ENCODE measurements at places on chromosomes 1 and 21.

GRCh38 chr1:156898971-156899664 is 5.6 kb downstream of the PEAR1 start:
- no peak for DNase-seq

- no peak for DNase-seq
These were observed 14.9 kb downstream of the CDA start for GRCh38 chr1:20603504-20604464.

DNA sequence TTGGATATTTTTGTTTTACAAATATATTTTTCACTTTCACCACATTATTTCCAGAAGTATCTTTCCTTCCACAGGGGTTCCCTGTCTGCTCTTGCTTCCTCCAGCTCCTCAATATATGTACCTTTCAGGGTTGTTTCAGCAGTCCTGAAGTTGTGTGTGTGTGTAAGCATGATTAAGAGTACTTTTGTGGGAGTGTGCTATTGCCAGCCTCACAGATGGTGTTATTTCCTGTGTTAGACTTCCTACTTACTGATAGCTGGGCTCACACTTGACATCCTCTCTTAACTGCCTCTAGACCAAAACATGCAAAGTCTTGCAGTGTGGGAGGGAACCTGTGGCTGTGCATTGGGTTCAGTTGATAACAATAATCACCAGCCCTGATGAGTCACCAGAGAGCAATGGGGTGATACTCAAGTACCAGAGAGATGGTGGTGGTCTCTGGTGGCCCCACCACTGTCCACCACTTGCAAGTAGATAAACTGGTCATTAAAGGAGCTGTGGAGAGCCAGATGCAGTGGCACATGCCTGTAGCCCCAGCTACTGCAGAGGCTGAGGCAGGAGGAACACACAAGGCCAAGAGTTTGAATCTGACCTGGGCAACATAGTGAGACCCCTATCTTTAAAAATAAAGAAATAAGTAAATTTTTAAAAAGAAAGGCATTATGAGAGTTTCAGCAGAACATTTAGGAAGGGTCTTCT is 126.7 kb downstream of the NR5A2 start:
- peak; percentile 22 for DNase-seq

- no peak for DNase-seq
These were observed 63.0 kb upstream of the RGS1 start for GRCh38 chr1:192512426-192513162.

DNA sequence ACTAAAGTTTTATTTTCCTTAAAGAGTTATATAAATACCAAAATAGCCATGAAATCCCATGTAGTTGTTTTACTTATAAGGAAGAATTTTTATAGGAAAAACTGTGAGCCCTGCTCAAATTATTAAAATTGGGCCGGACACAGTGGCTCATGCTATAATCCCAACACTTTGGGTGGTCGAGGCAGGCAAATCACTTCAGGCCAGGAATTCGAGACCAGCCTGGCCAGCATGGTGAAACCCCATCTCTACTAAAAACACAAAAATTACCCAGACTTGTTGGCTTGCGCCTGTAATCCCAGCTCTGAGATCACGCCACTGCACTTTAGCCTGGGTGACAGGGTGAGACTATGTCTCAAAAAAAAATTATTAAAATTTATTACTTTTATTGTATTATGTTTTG is 149.3 kb downstream of the MRPL39 start:
- no peak for DNase-seq

- DNase-seq, result no peak
These were observed 25.3 kb downstream of the CACNA1E start for GRCh38 chr1:181508486-181509165.

DNA sequence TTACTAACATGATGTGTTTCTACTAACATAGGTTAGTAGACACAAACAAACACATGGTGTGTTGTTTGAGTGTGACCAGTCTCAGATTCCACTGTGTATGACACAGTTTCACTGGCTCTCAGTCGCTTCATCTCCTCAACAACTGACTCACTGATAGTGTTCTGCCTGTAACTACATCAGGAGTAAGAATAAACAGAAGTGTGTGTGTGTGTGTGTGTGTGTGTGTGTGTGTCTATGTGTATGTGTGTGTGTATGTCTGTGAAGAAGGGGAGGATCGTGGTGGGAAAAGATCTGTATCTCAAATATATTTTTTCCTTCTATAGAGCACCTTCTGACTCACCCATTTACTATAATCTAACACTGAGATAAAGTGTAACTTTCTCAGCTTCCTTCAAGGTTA is 391.0 kb downstream of the PTPRC start:
- DNase-seq, result no peak

DNA sequence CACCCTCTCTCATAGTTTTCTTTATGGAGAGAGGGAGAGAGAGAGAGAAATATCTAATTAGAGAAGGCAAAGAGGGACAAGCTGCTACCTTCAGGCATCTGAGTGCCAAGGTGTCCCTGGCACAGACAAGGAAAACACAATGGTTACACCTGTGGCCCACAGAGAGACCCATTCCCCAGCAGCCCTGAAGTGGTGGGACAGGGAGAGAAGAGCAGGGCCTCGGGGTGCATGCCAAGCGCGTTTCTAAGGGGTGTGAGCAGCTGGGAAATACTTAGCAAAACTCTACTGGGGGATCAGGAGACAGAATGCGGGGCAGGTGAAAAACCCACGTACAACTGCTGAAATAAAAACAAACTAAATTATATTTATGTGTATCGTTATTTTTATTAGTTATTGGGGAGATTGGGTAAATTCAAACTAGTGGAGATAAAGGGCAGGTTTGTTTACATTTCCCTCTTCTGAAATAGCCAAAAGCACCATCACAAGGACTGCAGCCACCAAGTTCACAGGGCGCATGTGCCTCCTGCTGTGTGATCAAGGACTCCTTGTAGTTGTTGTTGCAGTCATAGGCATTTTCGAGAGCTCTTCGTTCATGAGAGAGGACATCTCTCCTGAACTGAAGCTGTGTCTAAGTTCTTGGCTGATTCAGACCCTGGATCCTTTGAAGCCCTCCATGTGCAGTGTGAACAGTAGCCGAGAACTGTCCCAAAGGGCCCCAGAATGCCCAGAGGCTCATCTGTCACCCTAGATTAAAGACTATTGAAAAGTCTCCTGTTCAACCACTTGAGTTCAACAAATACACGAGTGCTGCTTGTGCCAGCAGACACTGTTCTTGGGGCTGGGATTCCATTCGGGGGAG is 737 bp upstream of the SERPINC1 start:
- DNase-seq, result no peak

- no peak for DNase-seq
These were observed 116.8 kb upstream of the WNT4 start for GRCh38 chr1:22259551-22260282.

GRCh38 chr1:55317673-55318072 is 102.5 kb upstream of the USP24 start:
- no peak for DNase-seq

DNA sequence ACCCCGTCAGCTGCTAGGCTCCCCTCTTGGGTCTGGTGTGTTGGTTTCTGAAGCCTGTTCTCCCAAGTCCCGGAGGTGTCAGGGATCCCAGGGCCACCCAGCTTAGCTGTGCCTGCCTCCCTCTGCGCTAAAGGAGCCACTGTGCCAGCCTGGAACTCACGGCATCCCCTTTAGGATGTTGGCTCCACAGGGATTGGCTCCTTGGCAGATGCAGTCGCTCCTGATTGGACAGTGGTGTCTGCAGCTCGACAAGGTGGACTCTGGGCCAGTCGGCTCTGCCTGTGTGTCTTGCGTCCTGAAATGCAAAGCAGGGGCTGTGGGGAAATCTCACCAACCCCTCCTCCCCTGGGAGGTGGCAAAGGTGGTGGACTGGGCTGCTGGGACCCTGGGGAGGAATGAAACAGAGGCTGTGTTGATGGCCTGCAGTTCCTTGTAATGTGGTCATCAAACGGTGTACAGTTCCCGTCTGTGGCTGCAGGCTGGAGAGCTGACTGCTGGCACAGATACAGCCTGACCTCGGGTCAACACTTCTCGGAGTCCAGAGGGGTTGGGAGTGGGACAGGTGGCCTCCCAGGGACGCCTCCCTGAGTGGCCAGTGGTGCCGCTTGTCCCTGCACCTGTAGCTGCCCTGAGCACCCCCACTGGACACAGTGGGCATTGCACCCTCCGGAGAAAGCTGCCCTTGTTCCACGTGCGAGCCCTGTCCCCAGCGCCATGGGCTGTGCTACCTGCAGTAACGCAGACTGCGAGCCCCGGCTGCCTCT is 11.5 kb upstream of the KCNAB2 start:
- no peak for DNase-seq

DNA sequence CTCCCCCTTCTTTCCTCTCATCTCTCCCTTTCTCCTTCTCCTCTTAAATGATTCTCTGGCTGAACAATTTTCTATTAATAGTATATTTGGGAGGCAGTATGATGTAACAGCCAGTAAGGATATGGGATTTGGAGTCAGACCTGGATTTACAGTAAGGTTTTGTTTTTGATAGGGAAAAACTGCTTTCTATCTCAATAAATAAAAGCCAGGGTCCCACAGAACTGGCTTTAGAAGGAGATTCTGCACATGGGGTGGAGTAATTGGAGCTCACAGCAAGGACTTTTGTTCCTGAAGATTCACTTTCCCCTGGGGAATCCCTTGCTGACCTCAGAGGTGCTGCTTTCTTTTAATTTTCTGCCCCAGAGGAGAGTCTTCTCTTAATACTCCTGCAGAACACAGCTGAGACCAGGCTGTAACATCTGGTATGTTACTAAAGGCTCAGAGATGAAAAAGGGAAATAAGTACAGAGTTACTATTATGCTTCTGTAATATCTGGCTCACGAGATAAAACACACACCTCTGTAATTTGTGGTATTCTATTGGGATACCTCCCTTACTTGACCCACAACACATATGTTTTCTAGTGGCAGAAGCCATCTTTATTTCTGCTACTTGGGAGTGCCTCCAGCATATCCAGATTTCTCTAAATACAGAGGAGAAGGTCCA is 13.4 kb downstream of the EPB41 start:
- DNase-seq, result no peak

DNA sequence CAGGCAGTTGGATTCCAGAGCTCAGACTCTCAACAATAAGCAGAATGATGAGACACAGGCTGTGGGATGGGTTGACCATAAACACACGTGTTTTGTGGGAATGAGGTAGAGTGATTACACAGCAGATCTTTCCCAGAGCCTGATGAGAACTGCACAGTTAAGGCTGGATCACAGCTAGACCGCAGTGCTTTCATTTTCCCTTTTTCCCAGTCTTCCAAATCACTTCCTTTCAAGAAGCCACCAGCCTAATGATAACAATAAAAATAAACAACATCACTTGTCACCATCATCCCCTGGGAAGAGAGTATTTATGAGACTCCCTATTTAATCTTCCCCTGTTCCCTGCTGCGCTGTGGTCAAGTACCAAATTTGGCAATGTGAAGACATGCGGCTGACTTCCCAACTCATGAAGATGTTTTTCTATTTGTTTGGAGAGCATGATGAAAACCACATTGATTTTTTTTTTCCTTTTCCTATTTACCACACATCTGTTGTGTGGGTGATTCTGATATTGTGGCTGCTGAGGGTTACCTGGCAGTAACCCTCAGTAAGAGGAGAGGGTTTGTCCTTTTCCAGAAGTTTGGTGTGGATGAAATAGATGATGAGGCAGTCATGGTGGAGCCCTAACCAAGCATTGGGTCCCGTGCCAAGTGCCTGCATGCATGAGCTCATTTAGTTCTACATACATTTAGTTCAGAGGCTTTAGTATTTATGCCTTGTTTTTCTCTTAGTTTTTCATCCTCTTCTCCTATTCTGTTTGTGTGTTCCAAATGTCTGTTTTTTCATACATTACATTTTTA is 248.9 kb upstream of the HOOK1 start:
- DNase-seq, result no peak
